Bone marrow (tissue), 2 donors: ENCODE measurements at places on chromosomes 7 and 10.

- no peak for DNase-seq
Measured at GRCh38 chr10:43622038-43622437, 15.8 kb downstream of the ZNF485 start.

GRCh38 chr7:133478591-133479135, 225.8 kb downstream of the EXOC4 start:
- no peak for DNase-seq

DNA sequence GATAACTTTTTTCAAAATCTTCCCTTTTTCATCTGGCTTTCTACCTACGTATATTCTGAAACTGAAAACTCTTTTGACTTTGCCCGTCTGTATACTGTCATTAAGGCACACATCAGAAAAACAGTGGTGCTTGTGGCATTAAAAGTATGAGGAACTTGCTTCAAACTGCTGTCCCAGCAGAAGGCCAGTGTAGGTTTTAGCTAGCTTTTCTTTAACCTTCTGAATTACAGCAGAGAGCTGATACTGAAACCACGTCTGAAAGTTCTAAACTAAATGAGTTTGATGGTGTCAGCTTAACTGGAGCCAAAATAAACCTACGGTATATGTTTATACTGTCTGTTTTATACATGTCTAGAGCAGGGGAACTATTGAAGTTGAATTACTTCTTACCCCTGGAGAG, 283.4 kb downstream of the TFEC start:
- no peak for DNase-seq

GRCh38 chr10:4111643-4112042, 326.6 kb upstream of the KLF6 start:
- DNase-seq, result no peak

DNA sequence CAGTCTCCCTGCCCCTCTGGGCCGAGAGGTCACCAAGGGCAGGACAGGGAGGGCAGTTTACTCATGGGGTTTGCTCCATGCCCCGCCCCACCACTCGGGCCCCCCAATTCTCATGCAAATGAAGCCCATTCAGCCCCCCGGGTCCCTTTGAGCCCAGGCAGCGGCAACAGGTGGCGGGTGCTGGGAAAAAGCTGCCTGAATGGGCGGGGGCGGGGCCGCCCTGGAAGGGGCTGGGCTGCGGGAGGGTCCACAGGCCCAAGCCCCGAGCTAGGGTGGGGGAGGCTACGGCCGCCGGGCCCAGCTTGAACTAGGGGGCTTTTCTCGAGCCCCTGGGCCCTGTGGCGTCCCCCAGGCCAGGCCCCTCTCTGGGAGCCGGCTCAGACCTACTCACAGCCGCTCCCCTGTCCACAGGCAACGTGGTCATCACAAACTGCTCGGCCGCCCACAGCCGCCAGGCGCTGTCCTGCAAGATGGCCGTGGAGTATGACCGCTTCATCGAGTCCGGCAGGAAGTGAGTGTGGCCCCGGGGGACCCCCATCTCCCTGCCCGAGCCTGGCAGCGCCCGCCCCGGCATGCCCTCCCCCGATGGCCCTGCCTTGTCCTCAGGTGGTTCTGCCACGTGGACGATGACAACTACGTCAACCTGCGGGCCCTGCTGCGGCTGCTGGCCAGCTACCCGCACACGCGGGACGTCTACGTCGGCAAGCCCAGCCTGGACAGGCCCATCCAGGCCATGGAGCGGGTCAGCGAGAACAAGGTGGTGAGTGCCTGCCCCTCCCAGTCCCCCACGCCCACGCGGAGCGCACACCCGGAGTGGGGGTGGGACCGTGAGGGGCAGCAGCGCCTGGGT, 5.5 kb downstream of the LFNG start:
- no peak for DNase-seq

DNA sequence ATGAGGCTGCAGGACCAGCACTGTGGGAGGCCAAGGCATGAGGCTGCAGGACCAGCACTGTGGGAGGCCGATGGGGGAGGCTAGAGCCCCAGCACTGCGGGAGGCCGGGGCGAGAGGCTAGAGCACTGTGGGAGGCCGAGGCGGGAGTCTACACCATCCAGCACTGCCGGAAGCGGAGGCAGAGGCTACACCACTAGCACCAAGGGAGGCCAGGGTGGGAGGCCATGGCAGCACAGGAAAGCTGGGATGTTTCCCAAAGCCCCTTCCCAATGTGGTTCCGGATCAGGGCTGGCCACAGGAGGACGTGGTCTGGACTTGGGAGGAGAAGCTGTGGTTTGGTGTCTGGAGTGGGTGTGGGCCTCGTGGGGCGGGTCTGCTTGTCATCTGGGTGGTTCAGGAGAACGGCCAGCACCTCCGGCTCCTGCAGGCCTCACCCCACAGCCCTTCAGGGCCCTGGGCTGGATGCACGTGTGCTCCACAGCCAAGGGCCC, 43.6 kb downstream of the PDGFA start:
- DNase-seq, result no peak

GRCh38 chr7:144508702-144509101, 105.2 kb upstream of the NOBOX start:
- DNase-seq, result no peak

- DNase-seq, result no peak
Measured at GRCh38 chr7:101666741-101667140, 37.6 kb upstream of the MYL10 start.

DNA sequence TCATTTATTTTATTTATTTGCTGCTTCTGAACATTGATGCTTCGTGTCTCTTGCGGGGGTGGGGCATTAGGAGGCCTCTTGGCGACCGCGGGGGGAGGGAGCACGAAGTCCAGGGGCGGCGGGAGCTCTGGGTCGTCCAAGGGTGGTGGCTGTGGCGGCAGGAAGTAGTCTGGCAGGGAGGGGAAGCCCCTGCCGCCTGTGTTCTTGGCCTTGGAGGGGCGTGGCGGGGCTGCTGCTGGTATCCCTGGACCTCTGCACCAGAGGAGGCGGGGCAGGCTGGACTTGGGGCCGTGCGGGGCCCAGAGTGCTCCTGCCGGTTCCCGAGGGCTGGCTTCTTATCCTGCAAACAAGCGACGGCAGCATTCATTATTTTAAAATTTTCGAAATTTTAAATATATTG, 70.5 kb upstream of the ABI1 start:
- no peak for DNase-seq

GRCh38 chr7:129635300-129636029, 23.9 kb downstream of the NRF1 start:
- DNase-seq, result peak; percentile 78

DNA sequence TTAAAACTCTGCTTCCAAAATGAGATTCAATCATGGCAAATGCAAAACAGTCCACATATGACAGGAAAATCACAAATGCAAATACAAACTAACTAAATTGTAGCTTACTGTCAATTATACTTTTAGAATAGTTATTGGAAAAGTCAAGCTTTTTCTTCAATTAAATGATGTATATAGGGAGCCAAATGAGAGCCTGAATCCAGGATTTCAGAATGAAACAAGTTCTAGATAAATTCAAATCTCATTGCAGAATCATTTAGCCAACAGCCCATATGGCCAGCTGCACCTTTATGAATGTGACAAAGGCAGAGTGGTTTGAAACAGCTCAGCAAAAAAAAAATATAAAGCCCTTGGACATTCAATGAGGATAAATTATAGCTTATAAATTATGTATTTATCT, 82.2 kb upstream of the SCIN start:
- no peak for DNase-seq

DNA sequence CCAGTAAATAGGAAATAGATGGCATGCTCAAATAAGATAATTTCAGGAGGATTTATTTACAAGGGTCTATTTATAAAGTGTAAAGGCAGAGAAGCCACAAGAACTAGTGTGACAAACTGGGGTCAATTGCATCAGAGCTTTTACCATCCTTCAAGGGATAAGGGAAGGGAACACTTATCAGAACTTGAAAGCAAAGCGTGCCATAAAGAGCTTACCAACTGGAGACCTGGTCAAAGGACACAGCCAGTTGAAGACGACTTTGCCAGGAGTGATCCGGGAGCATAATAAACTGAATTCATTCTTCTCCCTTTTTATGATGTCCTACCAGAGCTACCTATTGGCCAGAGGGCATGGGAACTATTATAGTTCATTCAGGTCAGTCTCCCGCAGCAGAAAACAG, 3.2 kb upstream of the PPP1R3A start:
- DNase-seq, result no peak

DNA sequence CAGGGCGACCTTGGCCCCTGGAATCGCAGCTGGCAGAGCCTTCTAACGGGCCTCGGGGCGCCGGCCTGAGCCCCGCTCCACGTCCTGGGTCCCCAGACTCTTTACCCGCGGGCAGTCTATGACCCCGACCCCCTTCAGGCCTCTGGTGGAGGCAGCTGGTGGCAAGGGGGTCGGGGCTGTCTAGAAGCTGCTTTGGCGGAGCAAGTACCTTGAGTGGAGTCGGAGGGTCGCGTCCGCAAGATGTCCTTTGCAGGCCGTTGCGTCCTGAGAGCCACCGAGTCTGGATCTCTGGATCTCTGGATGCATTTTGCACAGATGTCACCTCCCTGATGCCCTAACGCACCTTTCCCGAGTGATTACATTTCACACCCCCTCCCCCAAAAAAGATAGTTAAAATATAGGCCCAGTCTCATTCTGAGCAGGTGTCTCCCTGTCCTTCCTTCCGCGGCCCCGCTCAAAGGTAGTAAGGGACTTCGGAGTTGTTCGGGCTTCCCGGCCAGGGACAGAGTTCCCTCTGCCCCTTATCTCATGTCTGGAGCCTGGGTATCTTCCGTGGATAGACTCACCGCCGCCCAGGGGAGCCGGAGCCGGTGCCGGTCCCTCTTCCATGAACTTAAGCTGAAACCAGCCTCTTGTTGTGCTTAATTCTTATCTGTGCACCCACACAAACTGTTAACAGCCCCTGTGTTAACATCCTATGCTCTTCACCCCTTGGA, 457 bp downstream of the ACADSB start:
- no peak for DNase-seq

DNA sequence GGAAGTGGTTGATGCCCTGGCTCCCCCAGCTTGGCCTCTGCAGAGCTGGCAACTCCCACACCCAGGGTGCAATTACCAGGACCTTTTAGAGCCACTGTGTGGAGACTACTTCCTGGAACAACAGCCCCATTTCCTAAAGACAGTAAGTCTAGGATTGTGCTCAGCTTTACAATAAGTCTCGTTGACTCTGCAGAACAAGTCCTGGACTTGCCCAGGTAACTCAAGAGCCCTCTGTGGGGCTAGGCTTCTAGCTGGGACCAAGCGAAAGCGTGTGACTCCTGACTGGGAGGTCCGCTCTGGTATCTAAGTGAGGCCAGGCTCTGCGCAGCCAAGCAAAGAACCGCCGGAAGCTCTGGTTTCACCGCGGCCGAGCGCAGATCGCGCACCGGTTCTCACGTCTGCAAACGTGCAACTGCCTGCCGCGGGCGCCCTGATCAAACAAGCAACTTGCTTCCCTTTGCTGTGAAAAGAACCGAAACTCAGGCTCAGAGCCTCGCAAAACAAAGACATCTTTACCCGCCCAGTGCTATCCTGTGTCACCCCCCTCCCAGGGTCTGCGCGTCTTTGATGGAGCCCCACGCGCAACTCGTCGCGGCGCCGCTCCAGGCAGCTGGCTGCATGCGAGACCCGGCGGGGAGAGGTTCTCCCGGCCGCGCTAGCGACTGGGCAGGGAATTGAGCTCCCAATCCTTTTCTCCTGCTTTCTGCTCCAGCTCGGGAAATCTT, 4.4 kb upstream of the PDLIM1 start:
- DNase-seq, result no peak

GRCh38 chr7:137879357-137880158, 32.8 kb upstream of the DGKI start:
- DNase-seq, result no peak

DNA sequence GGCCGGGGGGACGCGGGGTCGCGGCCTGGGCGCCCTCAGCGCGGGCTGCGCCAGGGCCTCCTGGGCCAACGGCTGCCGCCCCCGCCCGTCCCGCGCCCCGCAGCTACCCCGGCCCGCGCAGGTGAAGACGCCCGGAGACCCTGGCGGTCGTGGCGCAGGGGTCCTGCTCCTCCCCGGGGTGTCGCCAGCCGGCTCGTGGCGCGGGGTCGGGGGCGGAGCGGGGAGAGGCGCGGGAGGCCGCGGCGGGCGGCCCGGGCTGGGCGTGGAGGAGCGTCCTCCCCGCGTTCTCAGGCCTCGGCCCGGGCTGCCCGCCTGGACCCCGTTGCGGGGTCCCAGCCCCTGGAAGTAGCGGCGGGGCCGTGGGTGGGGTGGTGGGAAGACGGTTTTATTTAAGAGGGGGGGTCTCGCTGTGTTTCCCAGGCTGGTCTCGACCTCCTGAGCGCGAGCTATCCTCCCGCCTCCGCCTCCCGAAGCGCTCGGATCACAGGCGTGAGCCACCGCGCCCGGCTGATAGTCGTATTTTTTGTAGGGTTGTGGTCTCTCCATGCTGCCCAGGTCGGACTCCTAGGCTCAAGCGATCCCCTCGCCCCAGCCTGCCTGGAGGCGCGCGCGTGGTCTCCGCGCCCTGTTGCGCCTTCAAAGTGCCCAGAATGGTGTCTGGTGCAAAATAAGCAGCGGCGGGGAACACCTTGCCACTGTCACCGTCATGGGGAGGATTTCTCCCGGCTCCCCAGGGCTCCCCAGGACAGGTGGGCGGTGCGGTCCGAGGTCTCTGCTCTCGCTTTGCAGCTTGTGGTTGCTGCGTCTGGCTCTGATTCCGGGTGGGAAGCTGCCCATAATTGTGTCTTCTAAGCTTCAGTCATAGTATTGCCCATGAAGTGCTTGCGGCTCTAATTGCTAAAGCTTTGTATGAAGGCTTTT, 15.3 kb upstream of the SUN1 start:
- no peak for DNase-seq

- no peak for DNase-seq
Measured at GRCh38 chr7:55250313-55250712, 114.8 kb upstream of the LANCL2 start.

DNA sequence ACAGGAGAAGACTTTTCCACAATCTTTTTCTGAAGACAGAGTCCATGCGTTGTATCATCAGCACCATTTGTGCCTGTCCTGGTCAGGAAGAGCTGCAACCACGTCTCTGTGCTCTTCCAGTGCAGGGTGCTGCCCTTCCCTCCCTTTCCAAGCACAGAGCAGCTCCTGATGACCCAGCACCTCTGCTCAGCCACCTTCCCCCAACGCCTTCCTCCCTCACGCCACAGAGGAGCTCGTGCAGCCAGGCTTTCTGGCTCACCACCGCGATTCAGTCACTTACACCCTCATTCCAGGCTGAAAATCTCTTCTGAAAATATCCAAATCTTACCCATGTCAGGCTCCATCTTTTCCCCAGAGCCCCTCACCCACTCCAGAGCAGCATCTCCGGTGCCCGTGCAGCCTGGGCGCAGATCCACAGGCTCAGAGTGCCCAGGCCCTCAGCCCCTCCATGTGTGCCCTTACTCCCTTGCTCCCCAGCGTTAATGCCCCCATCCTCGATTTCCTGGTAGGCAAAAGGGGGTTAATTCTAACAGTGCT, 181.5 kb downstream of the DIP2C start:
- no peak for DNase-seq

GRCh38 chr7:13894954-13895353, 94.5 kb downstream of the ETV1 start:
- no peak for DNase-seq
